ENCODE measurements at places on chromosomes 5 and 9. TPM values are rescaled to one million over a fixed set of nuclear protein-coding genes. Genes with fewer than 3 reads are reported as not detected.

DNA sequence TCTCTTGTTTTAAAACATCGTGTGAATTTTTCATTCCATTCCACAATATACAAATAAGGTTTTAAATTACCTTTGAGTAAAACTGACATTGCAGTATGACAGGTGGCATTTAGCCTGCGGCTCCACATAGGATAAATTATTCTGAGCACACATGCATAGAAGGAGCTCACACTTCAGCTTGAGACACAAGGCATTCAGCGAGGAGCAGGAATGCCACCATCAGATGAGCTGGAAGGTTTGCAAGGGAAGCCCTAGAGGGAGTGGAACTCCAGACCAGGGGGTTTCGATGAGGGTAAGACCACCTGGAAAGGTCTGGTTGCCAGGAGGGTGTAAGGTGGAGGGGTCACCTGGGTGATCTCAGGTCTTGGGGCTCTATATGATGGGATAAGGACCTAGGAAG lies 259.0 kb upstream of the ADRA1B start:
- DNase-seq, result no peak

DNA sequence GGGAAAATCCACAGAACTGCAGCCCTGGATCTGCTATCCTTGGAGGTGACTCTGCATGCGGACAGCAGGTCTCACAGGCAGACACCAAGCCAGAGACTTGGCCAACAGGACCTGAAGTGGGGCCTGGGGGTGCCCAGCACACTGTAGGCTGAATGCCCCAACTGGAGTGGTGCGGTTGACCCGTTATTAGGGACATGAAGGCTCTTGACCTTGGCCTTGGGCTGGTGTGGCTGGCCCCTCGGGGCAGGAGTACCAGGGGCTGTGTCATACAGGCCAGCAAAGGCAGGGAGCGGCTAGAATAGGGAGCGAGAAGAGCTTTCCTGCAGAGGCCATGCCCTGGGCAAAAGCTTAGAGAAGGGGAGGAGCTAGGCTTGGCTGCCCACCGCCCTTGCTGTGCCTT lies 153.2 kb upstream of the MVB12B start:
- DNase-seq, result no peak

DNA sequence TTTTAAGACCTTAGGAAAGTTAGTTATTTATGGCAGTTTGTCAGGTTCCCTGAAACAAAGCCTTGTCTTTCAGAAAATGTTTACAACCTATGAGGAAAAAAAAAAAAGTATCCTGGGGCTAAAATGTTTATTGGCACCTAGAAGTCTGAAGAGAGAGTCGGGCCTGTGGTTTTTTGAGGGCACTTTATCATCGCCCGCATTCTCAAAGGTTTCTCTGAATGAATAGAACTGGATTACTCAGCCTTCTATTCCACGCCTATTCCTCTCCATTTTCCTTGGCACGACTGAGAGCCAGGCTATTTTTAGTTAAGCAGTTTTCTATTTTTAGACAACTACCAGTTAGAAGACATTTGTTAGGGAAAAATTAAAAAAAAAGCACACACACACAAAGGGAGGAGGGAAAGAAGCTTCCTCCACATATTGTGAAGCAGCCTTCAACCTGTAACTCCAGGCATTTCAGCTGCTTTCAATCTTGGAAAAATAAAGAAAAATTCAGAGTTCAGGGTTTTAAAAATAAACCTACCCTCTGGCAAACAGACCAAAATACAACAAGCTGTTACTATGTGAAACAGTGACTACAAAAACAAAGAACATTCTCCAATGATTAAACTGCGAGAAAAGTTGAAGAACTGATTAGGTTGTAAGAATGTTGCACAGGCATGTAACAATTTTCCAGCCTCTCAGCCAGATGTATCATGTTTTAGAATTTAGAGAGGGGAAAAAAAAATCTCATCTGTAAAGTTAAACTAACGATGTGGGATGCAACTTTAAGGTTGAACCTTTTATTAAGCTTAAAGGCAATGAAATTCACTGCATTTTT lies 97.0 kb downstream of the MEF2C start:
- peak; percentile 78 for DNase-seq

DNA sequence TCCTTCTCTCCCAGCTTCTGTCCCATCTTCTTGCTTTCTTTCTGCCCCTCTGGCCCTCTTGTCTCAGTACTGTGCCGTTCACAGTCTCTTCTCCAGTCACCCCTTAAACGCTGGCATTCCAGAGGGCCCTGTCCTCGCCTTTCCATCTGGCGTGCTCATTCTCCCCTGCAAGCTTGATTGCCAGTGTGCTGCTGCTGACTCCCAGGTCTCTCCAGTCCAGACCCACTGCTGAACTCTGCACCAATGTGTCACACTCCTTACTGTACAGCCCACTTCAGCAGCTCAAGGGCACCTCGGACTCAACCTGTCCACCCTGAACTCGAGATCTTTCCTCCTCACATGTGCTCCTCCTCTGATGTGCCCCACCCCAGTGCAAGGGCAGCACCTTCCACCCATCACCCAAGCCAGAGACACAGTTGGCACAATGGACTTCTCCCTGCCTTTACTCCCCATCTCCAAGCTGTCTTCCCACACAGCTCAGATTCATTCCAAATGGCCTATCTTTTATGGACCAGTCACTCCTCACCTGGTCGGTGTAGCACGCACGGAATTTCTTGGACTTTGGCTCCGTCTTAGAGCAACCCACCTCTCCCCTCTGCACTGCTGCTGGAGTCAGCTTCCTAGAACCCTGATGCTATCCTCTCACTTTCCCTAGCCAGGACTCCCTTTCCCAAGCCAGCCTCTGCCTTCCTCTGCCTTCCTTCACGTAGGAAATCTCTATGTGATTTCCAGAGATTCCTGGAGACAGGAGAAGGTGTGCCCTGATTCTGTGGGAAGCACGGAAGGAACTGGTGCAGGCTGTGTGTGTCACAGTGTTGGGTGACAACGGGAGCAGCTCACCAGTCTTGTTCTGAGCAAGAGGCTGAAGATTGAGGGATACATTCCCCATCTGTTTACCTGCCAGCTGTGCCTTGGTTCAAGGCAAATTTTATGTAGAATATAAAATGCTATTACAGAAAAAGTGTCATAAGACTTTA lies 26.0 kb upstream of the SLC2A8 start:
- peak; percentile 67 for DNase-seq

- DNase-seq, result no peak
Measured at GRCh38 chr5:59615272-59615671, 278.3 kb downstream of the PDE4D start.

DNA sequence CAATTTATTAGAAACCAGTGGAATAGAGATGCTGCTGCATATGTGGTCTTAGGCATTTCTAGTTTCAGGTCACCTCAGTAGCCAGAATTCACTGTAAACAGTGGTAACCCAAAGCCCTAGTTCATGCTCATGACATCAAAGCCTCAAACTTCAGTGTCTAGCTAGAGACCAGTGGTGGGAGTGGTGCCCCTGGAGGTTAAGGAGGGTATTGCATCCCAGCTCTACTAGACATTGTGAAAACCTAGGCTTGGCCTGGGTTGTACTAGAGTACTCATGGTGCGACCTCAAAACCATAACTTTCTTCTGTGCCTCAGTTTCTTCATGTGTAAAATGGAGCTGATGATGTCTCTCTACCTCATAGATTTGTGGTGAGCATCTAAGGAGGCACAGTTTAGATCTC lies 18.8 kb downstream of the COL5A1 start:
- DNase-seq, result no peak

GRCh38 chr5:52805615-52806014 lies 17.9 kb downstream of the ITGA1 start:
- no peak for DNase-seq

DNA sequence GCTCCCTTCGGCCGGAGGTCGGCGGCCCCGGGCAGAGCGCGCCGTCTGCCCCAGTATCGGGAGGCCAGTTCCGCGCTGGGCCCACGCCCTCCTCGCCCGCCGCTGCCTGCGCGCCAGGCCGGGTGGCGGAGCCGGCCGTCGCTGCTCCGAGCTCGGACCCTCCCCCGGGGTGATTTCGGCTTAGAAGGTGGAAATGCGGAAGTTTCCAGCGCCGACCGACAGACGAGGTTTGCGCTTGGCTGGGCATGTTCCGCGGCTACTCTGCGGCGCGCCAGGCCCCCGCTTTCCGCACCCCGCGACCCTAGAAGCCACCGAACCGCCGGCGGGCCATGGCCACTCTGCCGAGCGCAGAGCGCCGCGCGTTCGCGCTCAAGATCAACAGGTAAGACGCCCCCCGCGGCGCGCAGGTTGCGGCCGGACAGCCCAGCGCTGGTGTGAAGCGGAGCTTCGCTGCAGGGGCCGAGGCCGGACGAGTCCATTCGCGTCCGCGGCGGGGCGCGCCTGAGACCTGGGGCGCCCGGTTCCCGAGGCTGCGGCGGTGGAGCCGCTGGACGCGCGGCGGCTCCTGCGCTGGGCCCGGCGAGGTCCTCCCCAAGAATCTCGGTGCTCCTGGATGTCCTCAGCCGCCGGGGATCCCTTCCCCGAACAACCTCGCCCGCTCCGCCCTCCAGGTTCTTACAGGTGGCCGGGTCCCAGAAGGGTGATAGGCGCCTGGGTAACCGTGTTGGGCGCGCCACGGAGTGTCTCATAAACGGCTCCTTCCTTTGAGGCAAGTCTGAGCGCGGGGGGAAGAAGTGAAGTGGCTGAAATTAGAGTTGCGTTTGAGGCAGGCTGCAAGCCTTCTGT lies at the start of gene DOCK8:
TSS of gene DOCK8 (plus strand) at position 218 of the 846 bp plus-strand sequence. CDS start at position 330, 112 bp downstream.
- no peak for DNase-seq

DNA sequence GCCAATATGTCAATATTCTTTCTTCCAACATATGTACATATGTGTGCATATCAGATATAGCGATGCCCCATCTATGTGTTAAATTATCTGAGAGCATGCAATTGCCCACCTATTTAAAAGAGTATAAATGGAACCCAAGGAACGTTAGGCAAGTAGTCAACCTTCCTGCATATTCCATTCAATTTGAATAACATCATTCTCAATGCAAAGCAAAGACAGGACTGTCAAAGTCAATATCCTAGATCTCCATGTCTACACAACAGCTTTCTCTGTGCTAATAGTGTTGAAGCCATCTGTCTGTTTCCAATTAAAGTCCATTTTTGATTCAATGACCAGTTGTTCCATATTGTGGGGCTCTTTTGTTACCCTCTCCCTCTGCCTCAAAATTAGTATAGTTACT lies 85.3 kb upstream of the COX7C start:
- no peak for DNase-seq

DNA sequence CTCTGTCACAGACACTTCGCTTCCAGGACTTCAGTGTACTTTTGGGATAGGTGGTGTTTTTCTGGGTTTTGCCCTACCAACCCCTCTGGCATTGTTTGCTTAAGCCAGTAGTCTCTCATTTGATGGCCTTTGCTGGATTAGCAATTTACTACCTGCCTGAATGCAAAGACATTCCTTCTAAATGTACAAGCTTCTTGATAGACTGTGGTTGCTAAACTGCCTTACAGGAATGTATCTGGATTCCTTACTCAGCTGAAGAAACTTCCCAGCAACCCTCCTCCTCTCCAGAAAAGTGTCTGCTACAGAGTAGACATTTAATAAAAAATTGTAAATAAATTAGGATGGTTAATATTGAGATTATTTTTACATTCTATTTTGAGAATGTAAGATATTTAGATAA lies 1916.7 kb downstream of the EFNA5 start:
- DNase-seq, result no peak

- DNase-seq, result no peak
Measured at GRCh38 chr5:137575847-137576246, 76.7 kb upstream of the SPOCK1 start.

GRCh38 chr9:124868511-124869465 lies 6.9 kb downstream of the ARPC5L start:
- DNase-seq, result peak; percentile 87

DNA sequence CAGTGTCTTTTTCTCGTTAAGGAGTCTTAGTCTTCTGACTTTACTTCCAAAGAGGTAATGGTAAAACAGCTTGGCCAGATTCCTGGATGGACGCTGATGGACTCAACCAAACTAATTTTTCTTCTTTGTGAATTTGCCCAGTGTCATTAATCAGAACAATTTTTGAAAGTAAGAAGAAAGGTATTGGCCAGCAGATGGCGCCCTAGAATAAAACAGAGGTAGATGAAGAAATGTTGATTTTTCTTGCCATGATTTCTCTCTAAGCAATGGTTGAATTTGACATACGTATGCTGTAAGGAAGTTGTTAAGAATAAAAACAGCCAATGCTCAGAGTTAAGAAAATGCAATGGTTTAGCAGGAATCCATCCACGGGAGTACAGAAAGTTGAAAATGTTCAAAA lies 500.0 kb downstream of the DIRAS2 start:
- peak; percentile 52 for DNase-seq

DNA sequence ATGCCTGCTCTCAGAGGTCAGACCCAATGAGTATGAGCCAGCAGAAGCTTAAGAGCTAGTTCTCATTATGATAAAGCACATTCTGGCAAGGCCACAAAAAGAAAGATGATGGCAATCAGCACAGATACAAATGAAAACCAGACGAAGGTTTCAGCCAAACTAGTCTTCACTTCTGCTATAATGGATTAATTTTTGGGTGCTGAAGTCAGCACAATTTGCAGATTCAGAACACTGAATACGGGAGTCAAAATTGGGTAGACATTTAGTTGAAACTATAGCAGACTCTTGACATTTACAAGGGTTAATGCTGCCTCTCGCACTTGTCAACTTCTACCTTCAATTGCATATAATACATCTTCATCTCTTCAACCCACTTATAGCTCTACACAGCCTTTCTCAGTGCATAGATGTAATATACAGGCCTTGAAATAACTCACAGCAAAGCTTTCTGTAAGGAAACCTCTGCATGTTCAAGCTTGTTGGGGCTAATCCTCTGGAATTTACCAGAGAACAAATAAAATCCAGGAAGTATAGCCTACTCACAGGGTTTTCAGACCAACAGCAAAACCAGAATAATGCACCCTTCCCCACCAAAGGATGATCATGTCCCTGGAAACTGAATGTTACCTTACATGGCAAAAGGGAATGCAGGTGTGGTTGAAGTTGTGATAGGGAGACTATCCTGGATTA lies 77.1 kb downstream of the BAAT start:
- DNase-seq, result no peak

- no peak for DNase-seq
Measured at GRCh38 chr5:172726966-172727365, 44.0 kb downstream of the DUSP1 start.

DNA sequence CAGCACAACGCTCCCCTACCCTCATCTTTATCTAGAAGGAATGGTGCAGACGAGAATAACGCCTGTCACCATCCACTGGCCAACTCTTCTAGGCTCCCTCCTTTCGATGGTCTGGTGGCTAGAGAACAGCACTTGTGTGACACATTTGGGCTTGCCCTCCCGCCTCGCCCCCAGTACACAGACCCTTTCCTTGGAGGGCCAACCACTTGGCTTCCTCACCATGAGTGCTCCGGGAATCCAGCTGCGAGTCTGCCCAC lies 1.4 kb downstream of the GNAQ start:
- DNase-seq, result peak; percentile 75

ECM2 gene
- not detected for total RNA-seq

ANKRD34B gene
- not detected for total RNA-seq

STKLD1 gene
- 1.1 TPM for total RNA-seq

PRUNE2 gene
- not detected for total RNA-seq

SMIM32 gene
- total RNA-seq, result not detected

ABO gene
- not detected for total RNA-seq
